Colonic mucosa (tissue), 4 donors: ENCODE measurements at places on chromosomes 11 and 22.

- H3K27me3 ChIP-seq, result no peaks in the 10 kb centered on the region
- no peaks in the 10 kb centered on the region for H3K36me3 ChIP-seq
- no peaks in the 10 kb centered on the region for H3K4me1 ChIP-seq
- H3K4me3 ChIP-seq, result no peak overlapping the region
- H3K27ac ChIP-seq, result no peak overlapping the region
- no peak for DNase-seq
These were observed 846.2 kb downstream of the BRD1 start for GRCh38 chr22:48981371-48982061.

- H3K4me3 ChIP-seq, result no peak overlapping the region
- DNase-seq, result no peak
- H3K27ac ChIP-seq, result no peak overlapping the region
- no peaks in the 10 kb centered on the region for H3K36me3 ChIP-seq
- no peaks in the 10 kb centered on the region for H3K27me3 ChIP-seq
These were observed 12.5 kb upstream of the LRRC10B start for GRCh38 chr11:61495801-61496601.

DNA sequence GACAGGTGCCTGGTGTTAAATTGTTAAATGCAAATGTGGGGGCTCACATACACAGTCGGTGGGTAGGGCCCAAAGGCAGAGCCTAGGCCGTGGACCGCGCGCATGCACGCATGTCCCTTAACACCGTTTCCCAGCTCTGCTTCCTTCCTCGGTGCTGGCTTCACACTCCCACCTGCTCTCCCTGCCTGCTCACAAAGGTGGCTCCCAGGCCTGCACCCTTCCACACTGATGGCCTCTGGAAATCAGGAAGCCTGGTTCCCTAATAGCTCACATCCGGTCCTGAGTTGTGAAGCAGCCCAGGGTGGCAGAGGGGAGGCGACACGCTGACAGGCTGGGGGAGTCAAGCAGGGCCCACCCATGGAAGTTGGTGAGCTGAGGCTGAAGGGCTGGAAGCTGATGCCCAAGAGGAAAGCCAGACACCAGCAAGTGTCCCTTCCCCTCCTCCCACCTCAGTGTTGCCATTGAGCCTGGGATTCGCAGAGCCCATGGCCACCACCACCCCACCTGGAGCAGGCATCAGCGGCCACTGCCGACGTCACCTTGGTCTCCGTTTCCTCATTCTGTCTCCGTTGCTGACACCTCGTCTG is 13.7 kb upstream of the CTTN start:
- DNase-seq, result no peak
- H3K4me1 ChIP-seq, result no peaks in the 10 kb centered on the region
- no peak overlapping the region for H3K4me3 ChIP-seq
- no peaks in the 10 kb centered on the region for H3K27me3 ChIP-seq
- no peak overlapping the region for H3K27ac ChIP-seq

DNA sequence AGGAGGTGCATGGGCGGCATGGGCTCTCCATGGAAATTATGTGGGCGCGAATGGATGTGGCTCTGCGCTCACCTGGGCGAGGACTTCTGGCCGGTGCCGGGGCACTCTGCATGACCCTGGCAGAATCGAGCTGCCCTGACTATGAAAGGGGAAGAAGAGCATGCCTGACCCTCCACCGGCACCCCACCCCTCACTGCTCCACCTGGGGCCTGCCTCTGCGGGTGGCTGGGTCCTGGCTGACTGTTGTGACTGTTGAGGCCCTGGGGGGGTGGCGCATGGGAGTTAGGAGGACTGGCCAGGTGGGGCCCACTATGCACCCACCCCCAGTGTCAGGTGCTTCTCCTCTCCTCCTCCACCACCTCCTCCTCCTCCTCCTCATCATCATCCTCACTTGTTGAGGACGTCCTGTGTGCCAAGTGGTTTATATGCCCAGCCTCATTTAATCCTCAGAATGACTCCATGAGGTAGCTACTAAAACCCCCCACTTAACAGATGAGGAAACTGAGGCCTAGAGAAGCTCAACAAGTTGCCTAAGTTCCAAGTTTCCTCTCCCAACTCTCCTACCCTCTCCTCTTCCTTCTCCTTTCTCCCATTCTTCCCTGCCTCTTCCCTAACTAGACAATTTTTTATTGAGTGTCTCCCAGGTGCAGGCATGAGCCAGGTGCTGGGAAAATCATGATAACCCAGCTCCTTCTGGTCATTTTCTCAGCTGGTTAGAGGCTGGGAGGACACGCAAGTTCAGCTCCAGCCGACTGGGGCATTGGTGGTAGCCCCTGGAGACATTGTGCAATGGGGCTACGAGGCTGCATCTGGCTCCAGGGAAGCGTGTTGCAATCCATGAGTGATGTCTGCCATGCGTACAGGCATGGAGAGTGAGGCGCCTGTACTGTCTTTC is 2.3 kb downstream of the MYEOV start:
- DNase-seq, result no peak
- no peak overlapping the region for H3K4me3 ChIP-seq
- H3K4me1 ChIP-seq, result peaks cover 33% of the 10 kb centered on the region
- H3K36me3 ChIP-seq, result no peaks in the 10 kb centered on the region
- no peaks in the 10 kb centered on the region for H3K27me3 ChIP-seq
- H3K27ac ChIP-seq, result peak overlapping the region; percentile 92

- no peaks in the 10 kb centered on the region for H3K4me1 ChIP-seq
- H3K4me3 ChIP-seq, result no peak overlapping the region
- no peak overlapping the region for H3K27ac ChIP-seq
- no peaks in the 10 kb centered on the region for H3K36me3 ChIP-seq
- peak; percentile 71 for DNase-seq
These were observed 43.6 kb upstream of the POU2AF1 start for GRCh38 chr11:111422494-111423249.

- H3K36me3 ChIP-seq, result no peaks in the 10 kb centered on the region
- DNase-seq, result no peak
- H3K27ac ChIP-seq, result no peak overlapping the region
These were observed 266.0 kb upstream of the MTNR1B start for GRCh38 chr11:92703449-92703830.

DNA sequence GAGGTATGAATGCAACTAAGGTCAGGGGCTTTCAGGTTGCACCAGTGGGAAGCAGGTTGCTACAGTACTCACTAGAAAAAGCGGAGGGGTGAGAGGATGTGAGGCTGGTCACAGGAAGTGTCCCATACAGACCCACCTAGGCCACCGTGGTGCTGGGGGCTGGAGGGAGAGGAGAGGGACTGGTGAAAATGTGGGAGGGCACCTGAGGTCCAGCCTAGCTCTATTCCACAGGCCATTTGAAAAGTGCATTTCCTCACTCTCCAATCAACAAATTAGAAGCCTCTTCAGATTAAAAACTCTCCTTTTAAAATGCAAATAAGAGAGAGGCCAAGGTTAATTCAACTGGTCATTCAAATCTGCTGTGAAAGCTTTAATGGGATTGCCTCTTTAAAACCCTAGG is 38.6 kb upstream of the NCAM1 start:
- no peaks in the 10 kb centered on the region for H3K27me3 ChIP-seq
- no peaks in the 10 kb centered on the region for H3K4me1 ChIP-seq
- H3K4me3 ChIP-seq, result no peak overlapping the region
- no peak for DNase-seq
- no peak overlapping the region for H3K27ac ChIP-seq

DNA sequence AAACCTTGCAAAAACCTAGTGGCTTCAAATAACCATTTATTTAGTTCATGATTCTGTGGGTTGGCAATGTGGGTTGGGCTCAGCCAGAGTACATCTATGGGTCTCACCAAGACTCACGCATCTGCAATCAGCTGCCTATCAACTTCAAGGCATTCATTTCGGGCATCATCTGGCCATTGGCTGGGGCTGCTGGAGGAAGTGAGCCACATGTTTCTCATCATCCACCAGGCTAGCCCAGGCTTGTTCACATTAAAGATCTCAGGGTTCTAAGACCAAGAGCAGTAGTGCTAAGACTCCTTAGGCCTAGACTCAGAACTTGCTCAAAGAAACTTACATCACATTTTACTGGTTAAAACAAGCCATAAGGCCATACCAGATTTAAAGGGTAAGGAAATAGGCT is 478.9 kb upstream of the ARHGAP42 start:
- no peaks in the 10 kb centered on the region for H3K4me1 ChIP-seq
- H3K27me3 ChIP-seq, result no peaks in the 10 kb centered on the region
- no peak for DNase-seq
- no peak overlapping the region for H3K4me3 ChIP-seq

DNA sequence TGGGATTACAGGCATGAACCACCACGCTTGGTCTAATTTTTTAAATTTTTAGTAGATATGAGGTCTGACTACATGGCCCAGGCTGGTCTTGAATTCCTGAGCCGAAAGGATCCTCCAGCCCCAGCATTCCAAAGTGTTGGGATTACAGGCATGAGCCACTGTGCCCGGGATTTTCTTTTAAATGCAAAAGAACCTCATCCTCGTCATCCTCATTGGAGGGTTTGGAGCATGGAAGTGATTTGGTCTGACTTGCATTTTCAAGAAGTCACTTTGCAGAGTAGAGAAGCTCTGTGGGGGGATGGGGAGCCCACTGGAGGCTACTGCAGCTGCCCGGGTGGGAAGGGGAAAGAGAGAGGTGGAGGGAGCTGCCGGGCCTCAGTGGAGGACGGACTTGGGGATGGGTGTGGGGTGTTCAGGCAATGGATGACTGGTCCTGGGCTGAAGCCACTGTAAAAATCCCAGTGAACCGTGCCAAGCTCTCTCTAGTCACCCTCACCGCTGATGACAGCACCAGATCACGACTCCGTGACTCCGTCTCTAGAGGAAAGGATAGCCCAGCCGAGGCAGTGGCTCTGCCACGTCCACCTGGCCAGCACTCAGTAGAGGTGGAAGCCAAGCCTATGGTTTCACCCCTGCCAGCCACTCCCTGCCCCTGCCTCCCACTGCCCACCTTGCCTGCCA is 32.8 kb upstream of the SLC22A12 start:
- H3K36me3 ChIP-seq, result no peaks in the 10 kb centered on the region
- DNase-seq, result no peak
- no peaks in the 10 kb centered on the region for H3K27me3 ChIP-seq
- H3K4me1 ChIP-seq, result no peaks in the 10 kb centered on the region
- no peak overlapping the region for H3K4me3 ChIP-seq

GRCh38 chr11:10443152-10443551 is 11.9 kb upstream of the AMPD3 start:
- H3K27me3 ChIP-seq, result no peaks in the 10 kb centered on the region
- H3K36me3 ChIP-seq, result no peaks in the 10 kb centered on the region
- no peak overlapping the region for H3K4me3 ChIP-seq
- H3K27ac ChIP-seq, result no peak overlapping the region
- no peaks in the 10 kb centered on the region for H3K4me1 ChIP-seq

GRCh38 chr11:95653680-95654079 is 135.9 kb downstream of the FAM76B start:
- no peaks in the 10 kb centered on the region for H3K36me3 ChIP-seq
- no peaks in the 10 kb centered on the region for H3K27me3 ChIP-seq
- no peak overlapping the region for H3K27ac ChIP-seq

- H3K27ac ChIP-seq, result peak overlapping the region; percentile 9
- no peak for DNase-seq
- H3K36me3 ChIP-seq, result no peaks in the 10 kb centered on the region
- H3K4me3 ChIP-seq, result no peak overlapping the region
- H3K4me1 ChIP-seq, result no peaks in the 10 kb centered on the region
These were observed 21.0 kb upstream of the GDPD4 start for GRCh38 chr11:77322506-77322905.

- no peak overlapping the region for H3K4me3 ChIP-seq
- H3K36me3 ChIP-seq, result no peaks in the 10 kb centered on the region
- no peak overlapping the region for H3K27ac ChIP-seq
- no peak for DNase-seq
- no peaks in the 10 kb centered on the region for H3K27me3 ChIP-seq
These were observed 53.4 kb downstream of the XRRA1 start for GRCh38 chr11:74895340-74896116.

GRCh38 chr11:126061707-126062678 is 673 bp downstream of the CDON start:
- no peaks in the 10 kb centered on the region for H3K36me3 ChIP-seq
- no peaks in the 10 kb centered on the region for H3K27me3 ChIP-seq
- H3K4me3 ChIP-seq, result peak overlapping the region; percentile 63
- no peaks in the 10 kb centered on the region for H3K4me1 ChIP-seq
- peak overlapping the region; percentile 24 for H3K27ac ChIP-seq
- peak; percentile 35 for DNase-seq

GRCh38 chr11:120256779-120257178 is 16.8 kb downstream of the POU2F3 start:
- no peak overlapping the region for H3K27ac ChIP-seq
- no peak overlapping the region for H3K4me3 ChIP-seq
- peaks cover 9% of the 10 kb centered on the region for H3K27me3 ChIP-seq
- DNase-seq, result no peak
- no peaks in the 10 kb centered on the region for H3K4me1 ChIP-seq
- H3K36me3 ChIP-seq, result no peaks in the 10 kb centered on the region

GRCh38 chr22:19429950-19430889 is 1.3 kb downstream of the HIRA start:
- H3K4me3 ChIP-seq, result peak overlapping the region; percentile 59
- DNase-seq, result peak; percentile 38
- no peaks in the 10 kb centered on the region for H3K27me3 ChIP-seq
- H3K36me3 ChIP-seq, result no peaks in the 10 kb centered on the region
- H3K27ac ChIP-seq, result peak overlapping the region; percentile 29

DNA sequence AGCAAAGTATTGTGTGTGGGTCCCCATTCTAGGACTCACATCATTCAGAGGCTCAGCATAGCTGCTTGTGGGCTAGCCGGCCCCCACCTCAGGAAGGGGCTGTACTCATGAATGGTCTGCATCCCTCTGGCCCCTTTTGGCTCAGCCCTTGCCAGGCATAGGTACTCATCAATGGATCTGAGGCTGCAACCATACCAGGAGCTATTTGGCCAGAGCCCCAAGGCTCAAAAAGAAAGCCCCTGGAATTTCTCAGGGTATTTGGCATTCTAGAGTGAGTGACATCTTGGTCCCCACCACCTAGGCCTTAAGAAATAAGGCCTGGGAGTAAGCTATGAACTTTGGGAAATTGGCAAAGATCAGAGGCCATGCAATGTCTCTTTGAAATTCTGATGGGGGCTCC is 38.3 kb downstream of the PLEKHA7 start:
- H3K4me1 ChIP-seq, result peaks cover 5% of the 10 kb centered on the region
- no peak overlapping the region for H3K27ac ChIP-seq
- no peak for DNase-seq
- H3K27me3 ChIP-seq, result no peaks in the 10 kb centered on the region
- no peaks in the 10 kb centered on the region for H3K36me3 ChIP-seq
- H3K4me3 ChIP-seq, result no peak overlapping the region

DNA sequence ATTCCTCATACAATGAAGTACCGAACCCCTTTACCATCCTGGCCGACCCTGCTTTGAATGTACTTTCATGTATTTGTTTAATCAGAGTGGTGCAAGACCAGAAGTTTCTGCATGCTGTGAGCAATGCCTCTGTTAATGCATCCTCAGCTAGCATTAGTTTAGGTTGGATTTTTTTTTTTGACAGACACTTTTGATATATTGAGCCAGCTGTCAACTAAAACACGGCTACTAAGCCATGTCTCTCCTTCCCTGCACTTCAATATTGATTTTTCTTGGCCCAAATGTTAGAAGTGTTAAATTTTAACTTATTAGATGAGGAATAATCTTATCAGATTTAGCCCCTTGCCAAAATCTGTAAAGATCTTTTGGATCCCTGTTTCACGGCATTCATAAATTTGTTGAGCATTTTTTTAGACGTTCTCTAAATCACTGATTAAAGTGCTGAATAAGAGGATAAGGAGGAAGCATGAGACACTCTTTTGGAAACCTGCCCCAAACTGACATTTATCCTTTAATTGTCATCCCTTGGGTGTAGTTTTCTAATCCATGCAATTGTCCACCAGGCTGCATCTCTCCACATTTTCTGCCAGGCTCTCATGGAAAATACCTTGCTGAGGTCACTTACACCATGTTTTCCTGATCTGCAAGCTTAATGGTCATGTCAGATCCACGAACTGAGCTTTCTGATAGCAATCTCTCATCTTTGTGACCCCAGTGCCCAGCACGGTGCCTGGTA is 130.7 kb downstream of the FEZ1 start:
- DNase-seq, result no peak
- H3K27me3 ChIP-seq, result no peaks in the 10 kb centered on the region
- no peak overlapping the region for H3K4me3 ChIP-seq
- H3K36me3 ChIP-seq, result no peaks in the 10 kb centered on the region
- H3K27ac ChIP-seq, result no peak overlapping the region
